T-helper 17 cell (primary cell): ENCODE measurements at places on chromosomes 6 and 20.

DNA sequence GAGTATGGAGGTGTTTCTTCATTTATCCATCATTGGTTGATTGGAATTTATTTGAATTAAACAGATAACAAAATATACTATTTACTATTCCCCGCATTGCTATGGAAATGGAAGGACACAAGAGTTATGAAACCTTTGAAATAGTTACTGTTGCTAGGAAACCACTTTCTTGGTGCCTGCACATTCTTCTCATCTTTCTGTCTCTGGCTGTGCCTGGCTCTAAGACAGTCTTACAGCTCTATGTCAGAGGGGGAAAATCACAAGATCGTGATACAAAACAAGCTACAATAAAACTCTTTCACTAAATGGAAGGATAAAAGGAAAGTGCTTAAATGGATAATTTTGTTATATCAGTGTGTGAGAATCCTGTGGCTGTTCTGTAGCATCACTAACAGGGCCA is 453.0 kb downstream of the LMBRD1 start:
- H3K27me3 ChIP-seq = no peaks in the 10 kb centered on the region
- no peak overlapping the region for H3K27ac ChIP-seq
- H3K36me3 ChIP-seq = no peaks in the 10 kb centered on the region

DNA sequence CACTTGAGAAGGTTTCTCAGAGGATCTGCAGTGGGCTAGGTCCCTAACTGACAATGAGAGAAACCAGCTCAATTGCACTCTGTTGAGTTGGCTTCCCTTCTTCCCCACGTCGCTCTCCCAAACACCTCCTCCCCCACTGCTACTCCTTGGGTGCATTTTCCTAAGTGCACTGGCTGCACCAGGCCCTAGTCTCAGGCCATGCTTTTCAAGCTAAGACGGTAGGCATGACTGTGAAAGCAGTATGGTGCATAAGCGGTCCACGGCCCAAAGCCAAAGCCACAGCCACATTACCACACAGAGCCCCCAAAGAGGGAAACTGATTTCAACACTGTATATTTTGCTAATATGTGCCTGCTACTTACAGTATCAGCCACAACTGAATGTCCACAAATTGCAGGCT is 62.1 kb upstream of the RBM24 start:
- no peaks in the 10 kb centered on the region for H3K4me1 ChIP-seq
- H3K36me3 ChIP-seq = no peaks in the 10 kb centered on the region
- no peak overlapping the region for H3K4me3 ChIP-seq
- no peak for DNase-seq

- peak overlapping the region; percentile 72 for H3K27ac ChIP-seq
Observed at GRCh38 chr6:15507746-15508145, 155.1 kb downstream of the DTNBP1 start.

- H3K4me1 ChIP-seq = peaks cover 21% of the 10 kb centered on the region
- peak; percentile 44 for DNase-seq
- no peaks in the 10 kb centered on the region for H3K27me3 ChIP-seq
- no peak overlapping the region for H3K4me3 ChIP-seq
Observed at GRCh38 chr6:27894839-27895762, 17.1 kb downstream of the OR2B2 start.

GRCh38 chr6:14826456-14826855 is 419.4 kb upstream of the JARID2 start:
- peaks cover 18% of the 10 kb centered on the region for H3K27me3 ChIP-seq
- H3K27ac ChIP-seq = peak overlapping the region; percentile 12
- H3K4me3 ChIP-seq = no peak overlapping the region
- H3K4me1 ChIP-seq = no peaks in the 10 kb centered on the region
- H3K36me3 ChIP-seq = no peaks in the 10 kb centered on the region

DNA sequence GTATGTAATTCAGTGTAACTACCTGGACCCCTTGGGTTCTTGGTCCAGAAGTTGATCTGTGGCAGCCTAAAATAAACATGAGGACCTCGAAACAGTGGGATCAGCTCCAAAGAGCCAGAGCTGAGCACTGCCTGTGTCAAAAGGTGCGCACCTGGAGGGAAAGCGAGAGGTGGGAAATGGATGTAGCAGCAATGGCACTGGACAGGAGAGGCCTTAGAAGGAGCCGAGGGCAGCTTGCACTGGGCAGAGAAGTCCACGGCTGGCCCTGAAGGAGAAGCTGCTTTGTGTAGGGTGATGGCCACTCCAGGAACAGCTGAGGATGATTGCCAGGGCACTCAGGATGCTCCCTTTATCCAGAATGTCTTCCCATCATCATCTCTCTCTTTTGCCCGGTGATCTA is 213.9 kb upstream of the SNX9 start:
- peaks cover 3% of the 10 kb centered on the region for H3K36me3 ChIP-seq
- no peaks in the 10 kb centered on the region for H3K27me3 ChIP-seq
- peaks cover 2% of the 10 kb centered on the region for H3K4me1 ChIP-seq
- DNase-seq = no peak
- no peak overlapping the region for H3K4me3 ChIP-seq

DNA sequence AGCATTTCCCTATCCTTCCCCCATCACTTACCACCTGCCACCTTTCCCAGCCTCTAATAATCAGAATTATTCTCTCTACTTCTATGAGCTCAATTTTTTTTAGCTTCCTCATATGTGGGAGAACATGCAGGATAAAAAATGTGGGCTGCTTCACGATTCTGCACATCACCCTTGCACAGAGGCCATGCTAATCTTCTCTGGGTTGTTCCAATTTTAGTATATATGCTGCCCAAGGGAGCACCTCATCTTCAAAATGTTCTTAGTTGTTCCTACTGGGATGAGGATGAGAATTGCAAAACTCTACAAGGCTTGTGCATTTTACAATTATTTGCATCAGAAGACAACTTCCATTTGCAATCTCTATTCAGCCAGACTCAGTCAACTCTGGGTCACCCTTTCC is 58.1 kb downstream of the LAMA4 start:
- H3K27me3 ChIP-seq = peaks cover 35% of the 10 kb centered on the region
- H3K27ac ChIP-seq = no peak overlapping the region
- no peaks in the 10 kb centered on the region for H3K4me1 ChIP-seq
- DNase-seq = no peak
- no peak overlapping the region for H3K4me3 ChIP-seq
- no peaks in the 10 kb centered on the region for H3K36me3 ChIP-seq

- H3K27me3 ChIP-seq = peaks cover 6% of the 10 kb centered on the region
- H3K27ac ChIP-seq = peak overlapping the region; percentile 88
- peak overlapping the region; percentile 92 for H3K4me3 ChIP-seq
- peak; percentile 65 for DNase-seq
Observed at GRCh38 chr6:167826230-167826895, 348 bp upstream of the AFDN start.

DNA sequence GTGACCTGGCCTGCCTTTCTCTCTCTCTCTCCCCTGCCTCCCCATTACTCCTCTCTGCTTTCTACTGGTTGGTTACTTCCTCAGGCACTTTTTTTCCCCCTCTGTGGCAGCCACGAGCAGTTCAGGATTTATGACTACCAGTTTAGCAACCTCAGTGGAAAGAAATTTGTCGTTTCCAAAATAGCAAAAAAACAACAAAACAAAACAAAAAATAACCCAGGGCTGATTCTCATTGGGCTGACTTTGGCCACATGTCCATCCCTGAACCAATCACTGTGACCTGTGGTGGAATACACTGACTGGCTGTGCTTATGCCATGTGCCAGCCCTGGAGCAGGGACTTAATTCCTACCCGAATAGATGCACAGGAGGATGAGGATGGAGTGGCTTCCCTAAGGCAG is 137.4 kb downstream of the TFAP2C start:
- no peaks in the 10 kb centered on the region for H3K4me1 ChIP-seq
- H3K4me3 ChIP-seq = no peak overlapping the region
- H3K27me3 ChIP-seq = no peaks in the 10 kb centered on the region
- no peak overlapping the region for H3K27ac ChIP-seq
- no peaks in the 10 kb centered on the region for H3K36me3 ChIP-seq

DNA sequence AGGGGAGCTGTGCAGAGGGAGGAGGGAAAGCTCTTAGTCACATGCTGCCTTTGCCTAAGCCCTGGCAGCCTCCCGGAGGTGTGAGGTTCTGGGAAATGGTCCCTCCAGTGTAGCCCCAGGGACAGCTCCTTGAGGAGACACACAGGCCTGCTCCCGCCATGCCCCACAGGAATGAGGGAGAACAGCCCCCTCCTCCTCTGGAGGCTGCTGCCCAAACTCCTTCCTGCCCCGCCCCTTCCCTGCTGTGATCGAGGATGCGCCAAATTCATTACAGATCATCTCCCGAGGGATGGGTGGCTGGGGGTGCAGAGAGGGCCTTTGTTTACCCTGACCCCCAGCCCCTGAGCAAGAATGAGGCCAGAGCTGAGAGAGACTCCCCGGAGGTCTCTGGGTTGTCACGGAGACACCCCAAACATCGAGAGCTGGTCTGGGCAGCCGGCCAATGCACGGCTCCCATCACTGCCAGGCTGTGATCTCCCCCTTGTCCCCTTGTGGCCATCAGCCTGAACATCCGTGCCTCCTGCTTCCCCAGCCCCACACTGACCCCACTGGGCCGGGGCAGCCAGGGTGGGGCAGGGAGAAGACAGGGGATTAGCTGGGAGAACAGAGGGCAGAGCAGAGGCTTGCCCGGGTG is 8.4 kb downstream of the CYP21A2 start:
- H3K27ac ChIP-seq = peak overlapping the region; percentile 9
- no peaks in the 10 kb centered on the region for H3K36me3 ChIP-seq
- peaks cover 7% of the 10 kb centered on the region for H3K27me3 ChIP-seq
- DNase-seq = no peak
- no peak overlapping the region for H3K4me3 ChIP-seq

- peaks cover 26% of the 10 kb centered on the region for H3K4me1 ChIP-seq
- H3K27ac ChIP-seq = no peak overlapping the region
- H3K27me3 ChIP-seq = no peaks in the 10 kb centered on the region
- no peak overlapping the region for H3K4me3 ChIP-seq
- DNase-seq = no peak
- H3K36me3 ChIP-seq = peaks cover 8% of the 10 kb centered on the region
Observed at GRCh38 chr6:2108700-2109306, 136.6 kb downstream of the GMDS start.

- H3K4me1 ChIP-seq = peaks cover 3% of the 10 kb centered on the region
- DNase-seq = no peak
- peak overlapping the region; percentile 32 for H3K27ac ChIP-seq
- no peak overlapping the region for H3K4me3 ChIP-seq
- no peaks in the 10 kb centered on the region for H3K27me3 ChIP-seq
Observed at GRCh38 chr6:88562353-88563276, 396.5 kb upstream of the CNR1 start.

DNA sequence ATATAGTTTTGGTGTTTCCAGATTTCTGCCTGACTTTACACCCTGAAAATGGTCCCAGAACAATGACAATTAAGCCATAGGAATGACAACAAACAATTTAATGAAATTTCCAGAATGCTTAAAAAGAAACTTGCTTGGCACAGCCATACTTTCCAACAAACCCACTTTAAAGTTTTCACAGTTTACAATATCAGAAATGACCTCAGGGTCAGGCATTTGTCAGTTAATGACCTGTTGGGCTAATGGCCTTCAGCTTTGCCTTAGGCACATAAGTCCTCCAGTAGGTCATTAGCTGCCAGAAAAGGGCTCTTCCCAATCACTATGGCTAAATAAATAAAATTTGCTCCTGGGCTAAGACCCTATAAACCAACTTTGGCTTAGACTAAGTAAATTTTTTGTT is 144.6 kb upstream of the BEND3 start:
- no peaks in the 10 kb centered on the region for H3K27me3 ChIP-seq
- no peaks in the 10 kb centered on the region for H3K4me1 ChIP-seq
- DNase-seq = no peak
- no peak overlapping the region for H3K4me3 ChIP-seq
- no peak overlapping the region for H3K27ac ChIP-seq
- peaks cover 2% of the 10 kb centered on the region for H3K36me3 ChIP-seq

- no peaks in the 10 kb centered on the region for H3K27me3 ChIP-seq
- no peak overlapping the region for H3K4me3 ChIP-seq
- DNase-seq = no peak
- peaks cover 3% of the 10 kb centered on the region for H3K36me3 ChIP-seq
- no peak overlapping the region for H3K27ac ChIP-seq
Observed at GRCh38 chr6:53811082-53811481, 16.3 kb downstream of the LRRC1 start.

DNA sequence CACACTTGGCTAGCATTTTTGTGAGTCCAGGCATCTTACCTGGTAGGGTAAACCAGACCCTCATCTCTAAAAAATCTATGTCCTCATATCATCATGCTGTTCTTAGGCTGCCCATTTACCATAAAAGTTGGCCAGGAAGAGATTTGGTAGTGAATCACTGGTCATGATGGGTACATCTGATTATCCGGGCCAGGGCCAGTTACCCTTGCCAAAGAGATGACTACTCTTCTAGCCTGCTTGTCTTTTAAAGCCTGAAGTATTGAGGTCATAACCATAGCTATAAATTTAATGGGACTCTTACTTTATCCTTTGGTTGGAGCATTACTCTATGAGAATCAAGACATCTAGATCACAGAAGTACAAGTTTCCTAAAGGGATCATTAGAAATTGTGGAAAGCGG is 276.8 kb downstream of the TENT5A start:
- no peak for DNase-seq
- H3K36me3 ChIP-seq = no peaks in the 10 kb centered on the region
- no peaks in the 10 kb centered on the region for H3K27me3 ChIP-seq
- H3K4me3 ChIP-seq = no peak overlapping the region
- no peaks in the 10 kb centered on the region for H3K4me1 ChIP-seq

GRCh38 chr6:43005844-43006243 is 7.9 kb downstream of the MEA1 start:
- H3K4me3 ChIP-seq = no peak overlapping the region
- H3K27me3 ChIP-seq = no peaks in the 10 kb centered on the region
- H3K36me3 ChIP-seq = peaks cover 4% of the 10 kb centered on the region

DNA sequence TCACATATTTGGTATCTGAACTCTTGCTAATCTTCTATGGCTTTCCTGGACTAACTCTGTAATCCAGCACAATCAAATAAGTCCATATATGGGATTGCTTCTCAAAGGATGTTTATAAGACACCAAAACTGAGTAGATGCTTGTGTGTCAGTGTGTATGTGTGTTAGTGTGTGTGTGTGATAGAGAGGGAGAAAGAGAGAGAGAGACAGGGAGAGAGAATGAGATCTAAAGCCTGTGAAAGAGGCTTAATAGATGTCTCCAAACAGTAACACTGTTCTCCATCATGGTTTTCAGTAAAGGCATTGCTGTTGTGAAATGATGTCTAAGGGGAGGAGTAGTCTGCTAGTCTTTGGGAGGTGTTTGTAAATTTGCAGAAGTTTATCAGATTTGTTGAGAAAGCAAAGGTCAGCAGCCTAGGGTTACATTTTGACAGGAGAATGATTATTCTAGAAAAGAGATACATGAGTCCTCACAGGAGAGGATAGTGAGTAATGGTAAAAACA is 73.9 kb upstream of the MLIP start:
- no peak overlapping the region for H3K27ac ChIP-seq
- no peaks in the 10 kb centered on the region for H3K36me3 ChIP-seq
- no peak overlapping the region for H3K4me3 ChIP-seq
- DNase-seq = no peak

- H3K27me3 ChIP-seq = no peaks in the 10 kb centered on the region
- no peak for DNase-seq
- H3K4me1 ChIP-seq = no peaks in the 10 kb centered on the region
- no peaks in the 10 kb centered on the region for H3K36me3 ChIP-seq
Observed at GRCh38 chr6:133165235-133165634, 75.9 kb upstream of the EYA4 start.

- peaks cover 52% of the 10 kb centered on the region for H3K27me3 ChIP-seq
- no peak overlapping the region for H3K4me3 ChIP-seq
- no peaks in the 10 kb centered on the region for H3K4me1 ChIP-seq
- DNase-seq = no peak
Observed at GRCh38 chr20:10022625-10023024, 12.2 kb upstream of the ANKEF1 start.

GRCh38 chr6:23655525-23655924 is 470.5 kb upstream of the NRSN1 start:
- no peak overlapping the region for H3K4me3 ChIP-seq
- no peaks in the 10 kb centered on the region for H3K27me3 ChIP-seq
- H3K4me1 ChIP-seq = no peaks in the 10 kb centered on the region
- H3K36me3 ChIP-seq = no peaks in the 10 kb centered on the region
